ENCODE measurements at places on chromosomes 2 and 18.

DNA sequence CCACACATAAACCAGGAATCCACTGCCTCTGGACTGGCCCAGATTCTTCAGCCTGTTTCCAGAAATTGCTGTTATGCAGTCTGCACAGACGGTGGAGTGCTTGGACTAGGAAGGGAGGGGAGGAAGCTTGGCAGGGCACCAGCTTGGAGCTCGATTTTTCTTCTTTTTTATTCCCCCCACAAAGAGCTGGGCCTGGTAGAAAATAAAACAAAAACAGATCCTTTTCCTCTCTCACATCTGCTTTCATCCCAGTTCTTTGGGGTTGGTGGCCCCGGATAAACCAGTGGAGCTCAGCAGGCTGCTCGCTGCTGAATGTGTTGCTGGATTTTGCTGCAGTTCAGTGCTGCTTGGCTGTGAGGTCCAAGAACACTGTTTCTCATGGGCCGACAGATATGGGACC lies 16.0 kb downstream of the LRRTM1 start:
- no peak for DNase-seq

GRCh38 chr18:13418013-13418710 lies 199.6 kb downstream of the LDLRAD4 start:
- DNase-seq = no peak

DNA sequence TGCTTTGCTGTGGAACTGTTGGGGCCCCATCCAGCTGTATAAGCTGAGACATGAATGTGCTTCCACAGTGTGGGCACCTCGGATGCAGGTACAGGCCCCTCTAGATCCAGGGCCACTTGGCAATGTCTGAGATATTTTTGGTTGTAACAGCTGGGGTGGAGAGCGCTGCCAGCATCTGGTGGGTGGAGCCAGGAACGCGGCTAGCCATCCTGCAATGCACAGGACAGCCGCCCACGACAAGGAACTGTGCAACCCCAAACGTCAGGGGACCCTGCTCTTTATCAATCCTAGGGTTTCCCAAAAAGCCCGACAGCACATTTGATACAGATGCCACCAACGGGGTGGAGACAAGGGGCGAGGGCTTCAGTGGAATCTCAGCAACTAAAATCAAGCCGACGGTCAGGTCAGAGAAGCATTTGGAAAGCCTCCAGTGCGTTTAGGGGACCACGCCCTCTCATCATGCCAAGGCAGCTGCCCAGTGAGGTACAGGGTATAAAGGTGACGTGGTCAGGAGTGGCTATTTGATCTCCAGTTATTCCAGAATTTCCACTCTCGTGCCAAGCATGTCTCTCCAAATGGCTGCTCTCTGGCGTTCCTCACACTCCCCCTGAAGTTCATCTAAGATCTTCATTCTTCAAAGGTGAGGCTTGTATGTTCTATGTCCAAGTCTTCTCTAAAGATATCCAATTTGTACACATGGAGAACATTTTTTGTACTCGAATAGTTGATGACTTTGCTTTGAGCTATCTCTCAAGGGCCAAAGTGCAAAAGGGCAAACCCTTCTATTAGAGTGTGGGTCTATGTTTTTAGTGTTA lies 55.7 kb downstream of the LRRFIP1 start:
- no peak for DNase-seq

- no peak for DNase-seq
Observed at GRCh38 chr2:215435280-215435869, 493 bp downstream of the FN1 start.

- DNase-seq = no peak
Observed at GRCh38 chr2:121297217-121297830, 12.3 kb upstream of the TFCP2L1 start.

- no peak for DNase-seq
Observed at GRCh38 chr2:11203480-11203879, 48.2 kb downstream of the SLC66A3 start.

GRCh38 chr2:144152817-144153271 lies 367.1 kb downstream of the ZEB2 start:
- DNase-seq = peak; percentile 5

GRCh38 chr2:154549869-154550268 lies 148.6 kb upstream of the KCNJ3 start:
- no peak for DNase-seq

DNA sequence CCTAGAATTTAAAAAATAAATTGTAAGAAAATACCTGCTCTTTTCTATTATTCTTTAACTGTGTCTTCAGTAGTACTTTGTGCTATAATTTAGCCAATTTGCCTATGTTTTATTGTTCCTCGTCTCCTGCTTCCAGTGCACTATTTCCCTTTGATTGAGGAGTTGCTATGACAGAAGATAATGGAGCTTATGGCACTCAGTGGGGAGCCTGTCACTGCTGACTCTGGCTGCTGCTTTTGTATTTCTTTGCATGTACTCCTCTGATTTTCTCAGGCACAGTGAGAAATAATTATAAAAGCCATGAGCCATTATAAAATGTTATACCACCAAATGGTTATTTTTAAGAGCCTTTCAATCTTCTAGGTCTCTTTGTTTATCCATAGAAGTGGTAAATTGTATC lies 1310.8 kb upstream of the SLC39A10 start:
- no peak for DNase-seq

DNA sequence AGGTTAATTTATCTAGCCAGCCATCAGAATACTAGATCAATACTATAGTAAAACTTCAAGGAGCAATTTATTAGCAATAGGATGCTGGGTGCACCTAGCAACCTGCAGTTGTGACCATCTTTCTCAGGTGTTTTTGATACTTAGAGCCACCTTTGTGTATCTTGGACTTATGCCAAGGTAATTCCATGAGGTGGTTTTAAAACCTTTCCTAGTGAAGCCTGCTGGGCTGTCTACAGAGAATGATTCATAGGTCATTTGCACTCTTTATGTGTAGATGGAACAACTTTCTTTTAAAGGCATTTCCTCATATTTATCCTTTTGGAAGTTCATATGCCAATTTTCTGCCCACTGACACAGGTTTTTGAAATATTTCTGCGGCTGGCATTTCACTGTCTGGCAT lies 1030.1 kb upstream of the POU3F3 start:
- no peak for DNase-seq

Measured in OCI-LY7 (cell line).